ENCODE measurements at places on chromosomes 16 and 17.

- no peak for DNase-seq
These were observed at the start of gene GSG1L for GRCh38 chr16:28063591-28064061. TSS of gene GSG1L (minus strand) at chr16:28063714. CDS start at chr16:28063424, 290 bp downstream.

- DNase-seq = no peak
These were observed 132.9 kb upstream of the CRHR1 start for GRCh38 chr17:45651145-45651709.

DNA sequence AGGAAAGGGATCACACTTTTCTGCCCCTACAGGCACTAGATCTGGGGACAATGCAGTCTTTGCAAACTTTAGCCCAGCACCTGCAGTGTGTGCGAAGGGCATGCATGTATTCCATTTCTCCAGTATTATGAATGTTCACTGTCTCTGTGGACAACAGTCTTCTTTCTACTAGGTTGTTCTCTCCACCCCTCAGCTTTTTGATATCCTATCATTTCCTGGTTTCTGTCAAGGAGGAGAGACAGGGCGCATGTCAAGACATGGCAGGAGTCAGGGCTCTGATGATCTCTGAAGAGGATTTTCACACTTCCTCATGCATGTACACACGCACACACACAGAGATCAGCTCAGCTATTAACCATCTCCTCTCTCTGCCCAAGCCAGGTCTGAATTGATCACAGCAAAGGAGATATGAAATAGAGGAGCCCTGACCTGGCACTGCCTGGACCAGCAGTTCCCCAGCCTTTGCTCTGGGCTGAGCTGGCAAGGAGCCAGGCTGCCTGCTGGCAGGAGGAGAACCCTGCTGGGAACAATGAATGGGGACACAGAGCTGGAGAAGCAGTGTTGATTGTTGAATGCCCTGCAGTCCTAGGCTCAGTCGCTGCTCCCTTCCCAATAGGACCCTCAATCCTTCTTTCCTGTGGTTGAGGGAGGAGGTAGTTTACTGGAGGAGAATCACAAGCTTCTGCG is 2.6 kb downstream of the GPR179 start:
- DNase-seq = no peak

DNA sequence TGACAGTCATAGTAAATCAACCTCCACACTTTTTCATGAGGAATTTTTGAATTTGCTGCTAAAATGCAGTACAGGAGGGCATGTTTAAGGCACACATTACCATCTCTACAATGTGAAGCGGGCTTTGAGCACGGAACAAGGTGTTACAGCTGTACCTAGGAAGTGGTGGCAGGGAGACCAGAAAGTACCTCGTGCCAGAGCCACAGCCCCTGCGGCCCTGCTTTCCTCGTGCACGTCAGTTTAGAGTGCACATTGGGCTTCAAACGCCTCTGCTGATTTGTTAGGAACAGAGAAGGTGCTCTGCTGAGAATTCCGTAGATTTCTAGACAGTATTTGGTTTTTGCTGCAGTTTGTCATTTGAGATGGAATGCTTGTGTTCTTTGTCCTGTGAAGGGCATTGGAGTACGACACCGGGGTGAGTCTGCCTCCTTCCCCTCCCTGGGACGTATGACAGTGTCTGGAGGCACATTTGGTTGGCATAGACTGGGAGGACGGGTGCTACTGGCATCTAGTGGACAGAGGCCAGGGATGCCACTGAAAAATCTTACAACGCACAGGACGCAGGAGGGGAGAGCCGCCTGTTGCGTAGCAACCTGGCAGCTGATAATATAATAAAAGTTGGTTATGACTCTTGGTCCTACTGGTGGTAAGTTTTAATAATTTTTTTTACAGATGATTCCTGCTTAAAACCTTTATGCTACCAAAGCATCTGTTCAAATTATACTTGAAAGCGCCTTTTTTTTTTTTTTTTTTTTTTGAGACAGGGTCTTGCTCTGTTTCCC is 9.1 kb downstream of the FOXK2 start:
- no peak for DNase-seq

- DNase-seq = no peak
These were observed 6.5 kb downstream of the ZNF205 start for GRCh38 chr16:3118846-3119245.

GRCh38 chr16:50466170-50466569 is 82.0 kb upstream of the NKD1 start:
- DNase-seq = no peak

- no peak for DNase-seq
These were observed 398.5 kb downstream of the RBFOX1 start for GRCh38 chr16:7731141-7731540.

DNA sequence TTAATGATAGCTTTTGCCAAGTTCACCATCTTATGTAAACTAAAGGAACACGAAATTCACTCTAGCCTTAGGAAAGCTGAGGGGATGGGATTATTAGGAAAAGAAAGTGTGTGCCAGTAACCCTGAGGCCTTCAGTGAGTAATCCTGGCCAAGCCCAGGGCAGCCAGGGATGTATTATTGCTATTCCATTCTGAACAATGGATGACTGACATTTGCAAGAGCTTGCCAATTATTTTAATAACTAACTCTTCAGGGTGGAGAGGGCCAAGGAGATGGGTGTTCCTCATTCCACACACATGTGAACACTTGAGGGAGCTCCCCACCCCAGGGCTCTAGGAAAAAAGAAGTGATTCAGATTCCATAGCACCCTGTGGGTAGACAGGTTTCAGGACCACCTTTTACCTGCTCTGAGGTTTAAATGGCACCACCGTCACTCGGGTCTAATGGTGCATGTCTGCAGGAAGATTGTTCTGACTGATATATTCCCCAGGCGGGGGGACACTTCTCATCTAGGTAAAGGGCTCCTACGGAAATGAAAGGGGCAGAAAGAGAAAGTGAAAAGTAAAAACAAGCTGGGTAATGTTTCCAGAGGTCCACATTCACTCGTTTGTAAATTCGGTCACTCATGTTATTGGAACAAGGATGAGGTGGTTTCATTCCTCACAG is 41.5 kb downstream of the TK2 start:
- no peak for DNase-seq

- no peak for DNase-seq
These were observed 20.9 kb upstream of the PSMD7 start for GRCh38 chr16:74275711-74276110.

DNA sequence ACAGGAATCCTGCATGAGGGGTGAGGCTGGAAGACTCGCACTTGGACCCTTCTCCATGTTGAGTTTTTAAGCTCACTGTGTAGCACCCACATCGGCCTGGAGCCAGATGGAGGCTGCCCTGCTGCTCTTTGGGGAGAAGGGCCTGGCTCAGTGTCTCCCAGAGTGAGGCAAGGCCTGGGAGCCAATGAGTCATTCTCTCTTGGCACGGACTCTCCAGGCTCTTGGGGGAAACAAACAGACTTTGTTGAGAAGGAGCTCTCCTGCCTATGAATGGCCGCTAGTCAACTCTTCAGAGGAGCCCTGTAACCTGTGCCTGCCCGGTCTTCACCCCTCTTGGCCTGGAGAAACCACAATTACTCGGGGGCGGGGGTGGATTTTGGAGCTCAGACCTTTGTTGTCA is 50.8 kb upstream of the MAF start:
- no peak for DNase-seq

- DNase-seq = no peak
These were observed 902 bp downstream of the KAT2A start for GRCh38 chr17:42120161-42120769.

- no peak for DNase-seq
These were observed 165.2 kb downstream of the WWOX start for GRCh38 chr16:78264642-78265041.

- no peak for DNase-seq
These were observed 160.2 kb upstream of the CHMP6 start for GRCh38 chr17:80831491-80831890.

- no peak for DNase-seq
These were observed 20.0 kb upstream of the TBX2 start for GRCh38 chr17:61379457-61380216.

DNA sequence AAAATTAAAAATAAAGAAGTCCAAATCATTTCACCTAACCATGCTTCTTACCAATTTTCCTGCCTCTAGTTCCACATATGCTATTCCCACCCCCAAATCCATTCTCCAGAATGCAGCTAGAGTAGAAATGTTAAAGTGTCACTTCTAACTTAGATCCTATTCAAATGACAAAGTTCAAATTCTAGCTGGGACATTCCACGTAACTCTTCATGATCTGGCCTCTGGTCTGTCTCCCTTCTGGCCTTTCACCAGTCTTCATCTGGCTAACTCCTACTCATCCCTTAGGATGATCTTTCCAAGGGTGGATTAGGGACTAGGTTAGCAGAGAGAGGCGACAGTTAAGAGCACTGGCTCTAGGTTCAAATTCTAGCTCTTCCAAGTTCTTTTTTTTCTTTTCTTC is 97.9 kb downstream of the TRIM37 start:
- DNase-seq = no peak

GRCh38 chr16:85029408-85029784 is 1.8 kb downstream of the KIAA0513 start:
- DNase-seq = peak; percentile 30

- DNase-seq = no peak
These were observed 145.9 kb downstream of the CDH8 start for GRCh38 chr16:61890386-61890785.

DNA sequence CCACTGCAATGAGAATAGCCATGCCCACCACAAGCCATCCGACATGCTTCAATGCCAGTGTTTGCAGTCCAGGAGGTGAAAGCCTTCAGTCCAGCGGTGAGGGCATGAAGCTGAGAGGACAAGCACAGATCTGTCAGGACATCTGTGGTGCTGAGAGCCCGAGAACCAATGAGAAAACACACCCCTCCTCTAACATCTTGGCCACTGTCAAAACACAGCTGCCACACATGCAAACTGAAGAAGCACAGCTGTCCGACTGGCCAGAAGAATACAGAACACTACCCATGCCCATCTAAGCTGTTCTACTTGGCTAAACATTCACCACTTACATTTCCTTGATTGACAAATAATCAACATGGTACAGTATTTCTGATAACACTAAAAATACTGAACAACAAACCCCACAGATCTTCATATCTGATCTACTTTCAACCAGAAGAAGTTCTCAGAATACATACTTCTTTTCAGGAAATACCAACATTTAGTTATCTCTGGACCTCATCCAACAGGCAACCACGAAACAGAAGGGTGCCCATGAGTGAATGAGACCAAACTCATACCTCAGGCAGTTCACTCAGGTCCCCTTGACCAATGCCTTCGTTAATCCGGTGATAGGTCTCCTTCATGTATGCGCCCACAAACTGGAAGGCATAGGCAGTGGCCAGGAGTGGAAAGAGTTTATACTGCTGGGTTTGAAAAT is 10.2 kb upstream of the FBF1 start:
- no peak for DNase-seq

Data from activated naive CD8-positive, alpha-beta T cell treated with anti-CD3 and anti-CD28 coated beads, Interleukin-2, amount 50 U/mL, for 16 hours (primary cell).